ENCODE measurements at places on chromosomes 1 and 21. TPM values are rescaled to one million over a fixed set of nuclear protein-coding genes. Genes with fewer than 3 reads are reported as not detected.

DNA sequence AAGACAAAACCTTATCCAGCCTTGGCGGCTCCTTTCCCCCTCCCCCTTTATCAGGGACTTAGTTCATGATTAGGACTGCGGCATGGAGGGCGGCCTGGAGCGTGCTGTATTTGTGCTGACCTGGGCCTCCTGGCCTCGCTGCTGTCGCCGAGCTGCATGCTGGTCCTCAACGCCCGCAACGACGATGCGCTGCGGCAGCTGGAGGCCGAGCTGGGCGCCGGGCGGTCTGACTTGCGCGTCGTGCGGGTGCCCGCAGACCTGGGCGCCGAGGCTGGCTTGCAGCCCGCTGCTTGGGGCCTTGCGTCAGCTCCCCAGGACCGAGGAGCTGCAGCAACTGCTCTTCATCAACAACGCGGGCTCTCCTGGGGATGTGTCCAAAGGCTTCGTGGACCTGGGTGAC, 70.9 kb downstream of the TM2D1 start:
- DNase-seq: no peak

DNA sequence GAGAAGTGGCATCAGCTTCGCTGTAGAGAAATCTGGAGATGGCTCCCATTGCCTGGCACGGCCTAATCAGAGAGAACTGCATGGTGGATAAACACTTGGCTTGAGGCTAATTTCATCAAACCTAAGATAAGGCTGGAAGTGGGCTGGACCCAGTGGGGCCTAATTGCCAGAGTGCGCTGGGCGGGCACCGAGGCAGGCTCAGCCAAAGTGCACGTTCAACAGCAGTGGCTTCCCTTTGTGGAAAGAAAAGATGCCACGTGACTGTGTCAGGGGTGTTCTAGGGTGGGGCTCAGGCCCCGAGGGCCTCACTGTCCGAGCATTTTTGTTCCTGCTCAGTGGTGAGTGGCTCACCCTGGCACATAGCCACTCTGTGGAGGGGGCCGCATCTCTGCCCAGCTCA, 5.8 kb downstream of the PLCH2 start:
- no peak for DNase-seq

DNA sequence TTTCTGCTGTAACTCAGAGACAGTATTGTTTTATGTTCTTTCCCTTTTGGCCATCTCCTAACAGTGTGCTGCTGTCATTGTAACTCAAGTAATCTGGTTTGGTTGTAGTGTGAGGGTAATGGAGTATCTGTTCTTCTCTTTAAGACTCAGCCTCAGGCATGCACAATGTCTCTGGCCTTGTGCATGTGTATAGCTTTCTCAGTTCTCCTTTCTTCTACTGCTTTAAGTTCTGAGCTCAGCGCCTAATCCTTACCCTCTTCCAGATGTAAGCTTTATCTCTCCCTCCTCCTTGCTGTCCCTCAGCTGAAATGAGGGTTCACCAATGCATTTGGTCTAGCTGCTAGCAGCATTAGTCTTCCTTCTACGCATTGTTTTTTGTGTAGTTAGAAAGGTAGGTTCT, 1420.4 kb upstream of the PRMT6 start:
- DNase-seq: no peak

DNA sequence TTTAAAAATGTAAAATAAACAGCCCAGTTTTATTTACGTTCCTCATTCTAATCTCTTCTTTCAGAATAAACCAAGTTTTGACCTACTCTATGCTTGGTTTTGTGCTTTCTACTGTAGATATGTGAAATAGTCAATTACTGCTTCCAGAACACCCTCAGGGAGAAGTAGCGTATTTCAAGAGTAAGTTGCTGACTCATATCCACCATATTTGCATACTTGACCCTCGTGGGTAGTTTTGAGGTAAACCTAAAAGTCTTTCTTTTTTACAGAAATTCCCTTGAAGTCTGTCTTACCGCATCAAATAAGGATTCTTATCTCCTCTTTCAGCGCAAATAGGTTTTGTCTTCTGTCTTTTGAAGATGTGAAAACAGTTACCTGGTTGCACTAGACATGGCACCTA, 1.4 kb upstream of the OR2L3 start:
- DNase-seq: no peak

DNA sequence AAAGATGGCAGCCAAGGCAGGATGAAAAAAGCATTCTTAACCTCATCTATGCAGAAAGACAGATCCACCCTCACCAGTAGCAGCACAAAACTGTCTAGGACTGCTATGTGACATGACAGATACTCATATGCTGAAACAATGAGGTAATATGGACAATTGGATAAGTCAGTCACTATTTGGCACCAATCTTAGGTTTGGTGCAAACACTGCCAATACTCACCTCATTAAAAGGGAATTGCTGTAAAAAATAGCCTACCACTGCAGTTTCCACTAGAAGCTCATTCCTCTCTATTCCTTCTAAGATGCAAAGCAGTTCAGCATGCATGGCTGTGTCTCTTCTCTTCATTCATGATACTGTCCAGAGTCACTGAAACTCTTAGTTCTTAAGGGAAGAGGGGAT, 91.7 kb downstream of the TBX15 start:
- DNase-seq: no peak

- no peak for DNase-seq
Measured at GRCh38 chr1:166064313-166064926, 102.4 kb downstream of the FAM78B start.

- DNase-seq: no peak
Measured at GRCh38 chr1:234539666-234540403, 60.9 kb upstream of the TARBP1 start.

DNA sequence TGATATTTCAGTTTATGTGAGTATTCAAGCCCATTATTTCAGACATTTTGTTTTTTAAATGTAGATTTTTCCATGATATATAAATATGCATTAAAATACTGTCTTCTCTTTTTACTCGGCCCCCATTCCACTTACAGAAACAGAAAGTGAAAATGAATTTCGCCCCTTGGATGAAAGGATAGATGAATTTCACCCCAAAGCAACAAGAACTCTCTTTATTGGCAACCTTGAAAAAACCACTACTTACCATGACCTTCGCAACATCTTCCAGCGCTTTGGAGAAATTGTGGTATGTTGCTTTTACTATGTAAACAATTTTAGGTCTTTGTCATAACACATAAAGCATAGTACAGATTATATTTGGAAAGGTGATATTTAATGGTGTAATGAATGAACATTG, 59.9 kb downstream of the ZBTB17 start:
- no peak for DNase-seq

DNA sequence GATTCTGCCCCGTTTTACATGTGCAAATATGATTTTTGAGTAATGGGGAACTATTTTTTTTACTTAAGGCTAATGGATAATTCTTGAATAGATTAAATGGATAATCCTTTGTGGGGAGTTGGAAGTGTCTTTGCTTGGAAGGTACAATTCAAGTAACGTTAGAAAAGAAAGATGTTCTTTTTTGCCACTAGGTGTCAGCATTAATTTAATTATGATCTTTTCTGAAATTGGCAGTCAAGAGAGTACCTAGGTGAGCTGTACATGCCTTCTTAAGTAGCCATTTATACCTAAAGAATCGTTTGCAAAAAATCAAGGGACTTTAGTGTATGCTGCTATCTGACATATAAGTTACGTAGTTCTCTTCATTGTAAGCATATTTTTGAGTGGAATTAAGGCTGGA, 2.2 kb downstream of the FBXO28 start:
- DNase-seq: no peak

- DNase-seq: no peak
Measured at GRCh38 chr1:22608361-22608760, 28.1 kb upstream of the C1QA start.

DNA sequence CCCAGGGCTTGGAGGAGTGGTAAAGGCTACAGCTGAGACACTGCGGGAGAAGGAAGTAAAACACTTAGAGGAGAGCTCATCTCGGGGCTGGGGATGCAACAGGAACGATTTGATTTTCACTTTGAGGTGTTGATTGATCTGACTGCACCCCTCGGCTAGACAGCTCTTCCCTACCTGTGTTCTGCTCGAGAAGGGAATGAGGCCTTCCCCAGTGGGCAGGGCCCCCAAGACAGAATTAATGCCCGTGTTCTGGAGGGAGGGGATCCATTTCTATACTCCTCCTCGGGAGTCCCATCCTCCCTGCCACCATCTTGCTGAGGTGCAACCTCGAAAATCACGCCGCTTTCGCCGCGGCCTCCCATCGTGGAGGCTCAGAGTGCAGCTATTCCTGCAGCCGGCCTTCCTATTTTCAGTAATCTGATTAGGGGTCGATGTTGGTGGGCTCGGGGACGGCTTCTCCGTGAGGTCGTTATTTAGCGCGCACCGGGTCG, 2.4 kb downstream of the ATP2B4 start:
- DNase-seq: peak; percentile 43

GRCh38 chr1:232904131-232904530, 46.3 kb upstream of the NTPCR start:
- DNase-seq: peak; percentile 77

- DNase-seq: no peak
Measured at GRCh38 chr1:231976231-231976630, 349.6 kb downstream of the DISC1 start.

DNA sequence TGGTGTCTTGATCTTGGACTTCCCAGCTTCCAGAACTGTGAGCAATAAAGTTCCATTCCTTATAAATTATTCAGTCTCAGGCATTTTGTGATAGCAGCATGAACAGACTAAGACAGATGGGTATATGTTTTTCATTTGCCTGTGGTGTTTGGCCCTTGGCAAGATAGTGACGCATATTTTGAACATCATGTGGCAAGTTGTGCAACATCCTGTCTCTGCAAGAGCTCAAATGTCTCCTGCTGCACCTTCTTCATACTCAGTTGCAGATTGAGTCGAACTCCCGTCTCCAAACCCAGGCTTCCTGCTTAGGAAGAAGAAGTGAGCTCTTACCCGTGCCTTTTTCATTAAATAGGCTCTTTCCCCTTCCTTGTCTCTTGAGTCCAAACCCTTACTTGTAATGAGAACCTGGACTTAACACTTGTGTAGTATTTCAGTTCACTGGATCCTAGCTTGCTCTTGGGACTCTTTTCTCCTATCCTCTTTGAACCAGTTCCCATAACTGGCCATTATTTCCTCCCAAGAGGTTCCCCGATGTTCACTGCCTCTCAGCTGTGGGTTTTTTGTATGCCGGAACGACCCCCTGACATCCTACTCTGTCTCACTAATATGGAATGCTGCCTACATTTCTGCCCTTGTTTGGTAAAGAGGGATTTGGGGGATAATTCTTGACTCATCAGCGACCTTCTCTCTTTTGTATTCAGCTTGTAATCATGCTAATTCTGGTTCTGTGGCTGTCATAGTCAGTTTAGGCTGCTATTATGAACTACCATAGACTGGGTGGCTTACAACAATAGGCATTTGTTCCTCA, 125.0 kb upstream of the KCNK2 start:
- DNase-seq: no peak

- no peak for DNase-seq
Measured at GRCh38 chr1:118589238-118589846, 398.8 kb downstream of the TBX15 start.

- no peak for DNase-seq
Measured at GRCh38 chr1:197195100-197195499, 48.6 kb upstream of the ASPM start.

DNA sequence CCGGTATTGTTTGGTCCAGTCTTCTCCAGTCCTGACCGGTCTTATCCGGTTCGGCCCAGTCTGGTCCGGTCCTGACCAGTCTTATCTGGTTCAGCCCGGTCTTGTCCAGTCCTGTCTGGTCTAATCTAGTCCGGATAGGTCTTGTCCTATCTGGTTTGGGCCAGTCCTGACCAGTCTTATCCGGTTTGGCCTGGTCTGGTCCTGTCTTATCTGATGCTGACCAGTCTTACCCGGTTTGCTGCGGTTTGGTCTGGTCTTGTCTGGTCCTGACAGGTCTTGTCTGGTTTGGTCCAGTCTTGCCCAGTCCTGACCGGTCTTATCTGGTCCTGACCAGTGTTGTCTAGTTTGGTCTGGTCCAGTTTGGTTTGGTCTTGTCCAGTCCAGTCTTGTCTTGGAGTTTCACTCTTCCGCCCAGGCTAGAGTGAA, 30.1 kb downstream of the DHX9 start:
- no peak for DNase-seq

- peak; percentile 90 for DNase-seq
Measured at GRCh38 chr21:33199516-33200217, 30.1 kb upstream of the IFNAR2 start.

GRCh38 chr21:35969281-35969680, 91.0 kb downstream of the SETD4 start:
- no peak for DNase-seq

- DNase-seq: no peak
Measured at GRCh38 chr1:54180701-54181360, 19.0 kb downstream of the CYB5RL start.

The ICOSLG gene
- 4.0 TPM for total RNA-seq

The ZSWIM5 gene
- total RNA-seq: 9.7 TPM

The MSH4 gene
- 0.16 TPM for total RNA-seq

The HUNK gene
- 7.2 TPM for total RNA-seq

The MAP1LC3C gene
- total RNA-seq: not detected

The LAX1 gene
- total RNA-seq: 1.2 TPM

The PLPPR4 gene
- total RNA-seq: 0.12 TPM

The LIN28A gene
- total RNA-seq: 1.4 TPM

The ESPN gene
- 74.3 TPM for total RNA-seq
